ENCODE measurements at places on chromosomes 2 and 18.

DNA sequence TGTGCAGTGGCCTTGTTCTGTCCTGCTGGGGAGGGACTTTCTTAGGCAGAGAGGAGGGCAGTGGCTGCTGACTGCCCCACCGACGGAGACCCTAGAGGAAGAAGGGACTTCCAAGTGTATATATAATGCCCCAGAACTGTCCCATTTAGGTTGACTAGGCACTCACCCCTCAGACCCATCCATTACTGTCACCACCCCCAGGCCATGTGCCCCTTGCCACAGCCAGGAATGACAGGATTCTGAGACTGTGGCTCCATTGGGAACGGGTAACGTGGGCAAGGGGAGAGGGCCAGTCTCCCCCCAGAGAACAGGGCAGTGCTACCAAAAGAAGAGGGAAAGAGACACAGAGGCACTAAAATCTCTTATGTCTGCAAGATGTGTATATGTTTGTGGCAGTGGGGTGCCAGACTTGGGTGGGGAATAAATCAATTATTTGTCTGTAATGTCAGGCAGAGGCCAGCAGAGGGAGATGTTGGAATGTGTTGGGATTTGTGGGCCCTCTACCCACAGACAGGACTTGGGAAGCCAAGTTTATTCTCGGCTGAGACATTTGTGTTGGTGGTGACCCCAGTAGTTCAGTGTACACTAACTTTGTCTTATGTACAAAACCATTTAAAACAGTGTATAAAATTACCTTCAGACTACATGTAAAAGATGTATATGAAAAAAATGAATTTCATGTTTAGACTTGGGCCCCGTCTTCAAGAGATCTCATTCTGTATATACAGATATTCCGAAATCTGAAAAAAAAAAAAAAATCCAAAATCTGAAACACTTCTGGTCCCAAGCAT is 24.0 kb upstream of the TMEM37 start:
- no peak for DNase-seq

DNA sequence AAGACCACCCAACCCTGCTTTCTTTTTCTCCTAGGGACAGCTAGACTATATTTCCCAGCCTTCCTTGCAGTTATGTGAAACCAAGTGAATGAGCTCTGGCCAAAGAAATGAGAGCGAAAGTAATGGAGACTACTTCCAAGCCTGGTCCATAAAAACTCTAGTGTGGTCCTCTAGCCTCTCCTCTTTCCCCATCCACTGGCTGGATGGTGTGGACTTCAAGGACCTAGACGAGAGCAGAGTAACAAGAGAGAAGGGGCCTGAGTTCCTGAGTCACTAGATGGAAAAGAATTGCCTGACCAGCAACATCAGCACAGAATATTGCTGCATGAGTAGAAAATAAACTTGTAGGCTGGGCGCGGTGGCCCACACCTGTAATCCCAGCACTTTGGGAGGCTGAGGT is 2.9 kb upstream of the TMSB10 start:
- no peak for DNase-seq

- no peak for DNase-seq
Measured at GRCh38 chr2:54377901-54378493, 78.1 kb upstream of the SPTBN1 start.

DNA sequence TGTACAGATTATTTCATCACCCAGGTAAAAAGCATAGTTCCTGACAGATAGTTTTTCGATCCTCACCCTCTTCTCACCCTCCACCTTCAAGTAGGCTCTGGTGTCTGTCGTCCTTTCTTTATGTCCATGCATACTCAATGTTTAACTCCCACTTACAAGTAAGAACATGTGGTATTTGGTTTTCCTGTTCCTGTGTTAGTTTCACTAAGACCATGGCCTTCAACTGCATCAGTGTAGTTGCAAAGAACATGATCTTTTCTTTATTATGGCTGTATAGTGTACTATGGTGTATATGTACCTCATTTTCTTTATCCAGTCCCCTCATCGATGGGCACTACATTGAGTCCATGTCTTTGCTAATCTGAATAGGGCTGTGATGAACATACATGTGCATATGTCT is 184.2 kb downstream of the KCNJ3 start:
- no peak for DNase-seq

DNA sequence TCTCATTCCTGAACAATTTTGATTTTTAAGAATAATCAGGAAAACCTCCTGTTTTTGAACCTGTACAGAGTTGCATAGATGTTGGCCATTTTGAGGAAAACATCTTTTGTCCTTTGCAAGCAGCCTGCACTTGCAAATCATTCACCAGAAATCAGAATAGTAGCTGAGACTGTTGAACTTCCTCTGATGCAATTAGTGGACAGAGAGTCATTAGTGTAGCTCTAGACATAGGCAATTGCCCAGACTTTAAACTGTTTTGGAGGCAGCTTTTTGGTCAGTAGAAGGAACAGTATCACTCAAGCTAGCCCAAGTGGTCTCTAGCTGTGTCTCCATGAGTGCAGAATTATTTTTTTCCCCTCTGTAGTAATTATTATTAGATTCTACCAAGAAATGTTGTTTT is 326.1 kb downstream of the PIK3C3 start:
- no peak for DNase-seq

GRCh38 chr2:236618370-236618769 is 48.7 kb downstream of the ACKR3 start:
- no peak for DNase-seq

GRCh38 chr2:221488136-221488807 is 83.8 kb downstream of the EPHA4 start:
- DNase-seq, result no peak

DNA sequence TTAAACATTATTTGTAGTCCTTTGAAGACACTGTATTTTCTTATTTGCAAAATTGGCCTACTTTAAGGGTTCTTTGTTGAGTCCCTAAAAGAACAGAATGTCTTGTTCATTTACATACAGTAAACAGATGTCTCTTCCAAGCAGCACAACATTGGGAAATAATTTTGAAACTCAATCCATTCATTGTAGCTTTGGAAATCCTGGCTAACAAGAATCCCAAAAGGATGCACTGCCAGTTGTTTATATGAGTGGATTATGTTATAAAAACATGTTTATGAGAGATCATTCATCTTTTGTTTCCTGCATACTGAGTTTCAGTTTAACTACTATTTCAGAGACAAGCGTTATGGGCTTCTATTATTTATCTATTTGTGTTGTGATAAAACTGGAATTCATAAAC is 499.3 kb downstream of the PID1 start:
- no peak for DNase-seq

DNA sequence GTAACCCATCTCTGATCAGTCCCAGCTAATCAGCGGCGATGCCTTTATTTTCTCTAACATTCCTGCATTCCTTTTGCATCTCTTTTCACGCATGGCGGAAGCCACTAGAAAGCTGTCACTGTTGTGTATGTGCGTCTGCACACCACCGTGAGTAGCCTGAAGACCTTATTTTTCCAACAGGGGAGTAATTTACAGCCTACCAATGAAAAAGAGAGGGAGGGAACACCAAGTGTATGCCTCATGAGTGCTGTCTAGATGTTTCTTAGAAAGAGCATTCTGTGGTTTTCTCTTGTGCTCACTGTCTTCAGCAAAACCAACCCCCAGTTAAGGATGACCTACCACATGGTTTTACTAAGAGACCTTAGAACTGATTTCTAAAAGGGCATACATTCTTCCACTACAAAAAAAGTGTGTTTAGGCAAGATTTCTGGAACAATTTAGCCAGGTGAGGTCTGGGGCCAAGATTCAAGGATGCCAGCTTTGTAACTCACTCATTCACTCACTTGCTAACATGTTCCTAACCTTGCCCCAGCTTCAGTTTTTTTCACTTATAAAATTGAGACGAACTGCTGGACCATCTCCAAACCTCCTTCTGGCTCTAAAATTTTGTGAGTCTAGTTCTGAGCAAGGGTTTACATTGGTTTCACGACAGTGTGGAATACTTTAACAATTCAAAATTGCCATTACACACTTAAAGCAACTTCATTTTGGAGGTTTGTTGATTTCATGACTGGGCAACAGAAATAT is 51.4 kb downstream of the BCL2 start:
- DNase-seq, result no peak

DNA sequence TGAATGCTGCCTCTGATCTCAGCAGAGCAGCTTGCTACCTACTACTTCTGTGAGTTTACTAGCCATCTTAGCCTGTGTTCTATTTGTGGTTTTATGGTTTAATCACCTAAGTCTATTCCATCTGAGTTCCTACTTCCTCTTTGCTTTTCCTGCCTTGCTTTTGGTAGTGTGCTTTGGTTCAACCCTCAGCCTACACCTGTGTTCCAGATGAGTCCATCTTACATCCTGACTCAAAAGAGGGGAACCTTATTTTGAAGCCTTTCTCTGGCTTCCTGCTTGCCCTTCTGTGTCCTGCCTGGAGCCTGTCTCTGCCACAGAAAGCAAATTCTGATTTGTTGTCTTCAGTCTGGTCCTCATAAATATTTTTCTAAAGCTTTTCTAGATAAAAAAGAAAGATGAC is 530.3 kb upstream of the MEX3C start:
- no peak for DNase-seq

GRCh38 chr2:120892271-120892966 is 156.8 kb downstream of the GLI2 start:
- no peak for DNase-seq

DNA sequence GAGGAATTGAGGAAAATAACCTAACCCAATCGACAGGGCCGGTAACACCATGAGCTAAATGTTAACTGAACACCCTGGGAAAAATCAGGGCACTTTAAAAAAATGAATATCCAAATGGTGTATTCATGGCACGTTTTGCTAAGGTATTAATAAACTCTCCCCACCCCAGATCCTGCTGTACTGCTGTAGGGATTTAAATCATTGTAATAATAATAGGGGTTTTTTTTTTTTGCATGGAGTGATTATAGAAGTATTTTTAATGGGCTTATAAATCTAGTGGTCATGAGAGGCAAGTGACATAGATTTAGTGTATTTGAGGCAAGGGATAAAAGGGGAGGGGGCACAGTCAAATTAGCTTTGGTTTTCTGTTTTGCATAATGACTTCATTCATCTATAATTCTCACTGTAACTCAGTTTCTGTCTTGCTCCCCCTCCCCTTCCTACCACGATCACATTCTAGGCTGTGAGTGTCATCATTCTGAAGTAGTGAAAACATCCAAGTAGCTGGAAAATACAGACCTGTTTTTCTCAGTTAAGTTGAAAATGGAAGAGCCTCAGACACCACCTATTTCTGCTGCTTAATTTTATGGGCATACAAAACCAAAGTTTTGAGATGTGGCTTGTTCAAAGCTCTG is 18.2 kb upstream of the MGAT5 start:
- no peak for DNase-seq

DNA sequence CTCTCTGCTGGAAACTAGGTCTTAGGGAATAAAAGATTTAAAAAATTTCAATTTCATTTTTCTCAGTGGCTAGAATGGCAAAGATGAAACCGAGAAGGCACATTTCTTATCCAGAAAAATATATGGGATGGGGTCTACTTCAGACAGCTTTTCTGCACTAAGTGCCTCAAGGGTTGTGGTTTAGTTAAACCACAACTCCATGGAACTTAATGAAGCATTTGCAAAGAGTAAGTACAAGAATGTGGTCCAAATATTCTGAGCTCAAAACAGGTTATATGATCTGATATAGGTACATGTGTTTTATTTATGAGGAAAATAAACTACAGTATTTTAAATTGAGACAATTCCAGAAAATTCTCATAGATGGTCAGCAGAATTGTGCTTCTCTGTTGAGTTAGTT is 101.8 kb upstream of the FZD5 start:
- no peak for DNase-seq

- no peak for DNase-seq
Measured at GRCh38 chr18:32420084-32420750, 50.5 kb downstream of the GAREM1 start.

- no peak for DNase-seq
Measured at GRCh38 chr18:29560270-29560669, 1383.3 kb upstream of the CDH2 start.

GRCh38 chr18:13564579-13564978 is 161.8 kb downstream of the FAM210A start:
- no peak for DNase-seq

DNA sequence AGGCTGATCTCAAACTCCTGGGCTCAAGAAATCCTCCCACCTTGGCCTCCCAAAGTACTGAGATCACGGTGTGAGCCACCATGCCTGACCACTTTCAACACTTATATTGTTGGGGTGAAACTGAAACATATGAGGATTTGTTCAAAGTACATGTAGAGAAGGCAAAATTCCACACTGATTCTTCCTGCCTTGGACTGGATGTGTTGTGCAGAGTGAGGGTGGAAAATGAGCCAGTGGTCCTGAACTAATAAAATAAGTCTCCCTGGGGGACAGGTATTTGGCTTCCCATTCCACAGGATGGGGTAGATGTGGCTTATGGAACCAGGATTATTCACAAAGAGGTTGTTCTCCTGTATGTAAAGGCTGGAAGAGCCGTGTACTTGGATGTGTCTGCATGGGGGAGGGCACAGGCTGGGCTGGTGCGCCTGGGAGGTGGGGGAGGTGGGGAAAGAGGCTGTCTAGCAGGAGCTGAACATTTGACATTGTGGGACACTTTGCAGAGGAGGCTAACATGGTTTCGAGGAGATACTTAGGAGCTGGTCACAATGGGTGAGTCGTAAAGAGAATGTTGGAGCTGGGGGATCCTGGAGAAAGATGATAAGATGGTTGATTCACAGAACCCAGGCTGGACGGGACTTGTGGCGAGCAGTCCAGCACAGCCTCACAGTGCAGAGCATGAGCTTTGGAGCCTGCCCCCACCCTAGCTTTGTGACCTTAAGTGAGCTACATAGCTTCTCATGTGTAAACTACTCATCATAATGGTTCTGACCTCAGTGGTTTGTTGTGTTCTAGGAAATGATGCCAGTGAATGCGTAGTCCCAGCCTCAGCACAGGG is at the start of gene TXNDC2:
Gene TXNDC2 (plus strand): TSS at position 804 of the 835 bp plus-strand sequence. CDS start 708 bp downstream, outside the sequence.
- DNase-seq, result no peak

GRCh38 chr2:239601201-239601851 is 200.5 kb upstream of the HDAC4 start:
- peak; percentile 15 for DNase-seq

GRCh38 chr2:15971351-15971750 is 31.0 kb downstream of the MYCN start:
- no peak for DNase-seq

DNA sequence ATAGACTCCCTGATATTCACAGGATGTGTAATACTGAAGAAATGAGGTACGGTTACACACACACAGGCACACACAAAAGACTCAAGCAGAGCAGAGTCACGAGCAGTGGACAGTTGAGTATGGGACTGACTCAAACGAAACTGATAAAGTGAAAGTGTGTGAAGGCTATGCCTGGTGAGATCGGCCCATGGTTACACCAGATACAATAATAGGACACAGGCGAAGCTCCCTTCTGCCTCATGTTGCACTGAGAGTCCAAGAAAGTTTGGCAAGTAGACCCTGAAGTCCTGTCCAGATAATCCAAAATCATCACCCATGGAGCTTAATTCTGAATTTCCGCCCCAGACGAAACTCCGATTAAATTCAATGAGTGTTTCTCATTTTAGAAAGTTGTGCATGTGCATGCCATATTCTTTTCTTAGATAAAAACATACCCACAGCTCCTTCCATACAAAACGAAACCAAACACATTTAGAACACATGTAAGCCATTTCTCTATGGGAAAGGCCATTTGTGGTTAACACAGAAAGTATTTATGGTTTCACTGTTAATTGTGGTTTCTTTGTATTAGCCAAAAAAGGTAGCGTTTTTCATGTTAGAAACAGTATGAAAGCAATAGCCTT is 567.6 kb downstream of the PLCL1 start:
- no peak for DNase-seq

- no peak for DNase-seq
Measured at GRCh38 chr2:138373993-138374408, 127.6 kb upstream of the SPOPL start.
